Upper lobe of left lung (tissue), 6 donors: ENCODE measurements at places on chromosomes 2 and 18. TPM values are rescaled to one million over a fixed set of nuclear protein-coding genes. Genes with fewer than 3 reads are reported as not detected.
A peak's percentile ranks its signal among the peaks of the same experiment; 100 is the strongest.

Gene MTIF2
- 15.0 TPM for total RNA-seq

GRCh38 chr2:220575963-220576362, 948.5 kb downstream of the SLC4A3 start:
- H3K27me3 ChIP-seq, result no peaks in the 10 kb centered on the region
- no peak overlapping the region for H3K4me3 ChIP-seq
- no peak overlapping the region for H3K27ac ChIP-seq
- H3K36me3 ChIP-seq, result no peaks in the 10 kb centered on the region
- H3K4me1 ChIP-seq, result no peaks in the 10 kb centered on the region

GRCh38 chr2:231512222-231512621, 18.0 kb downstream of the NMUR1 start:
- peaks cover 6% of the 10 kb centered on the region for H3K4me1 ChIP-seq
- no peak overlapping the region for H3K4me3 ChIP-seq
- no peak overlapping the region for H3K27ac ChIP-seq
- H3K27me3 ChIP-seq, result no peaks in the 10 kb centered on the region

DNA sequence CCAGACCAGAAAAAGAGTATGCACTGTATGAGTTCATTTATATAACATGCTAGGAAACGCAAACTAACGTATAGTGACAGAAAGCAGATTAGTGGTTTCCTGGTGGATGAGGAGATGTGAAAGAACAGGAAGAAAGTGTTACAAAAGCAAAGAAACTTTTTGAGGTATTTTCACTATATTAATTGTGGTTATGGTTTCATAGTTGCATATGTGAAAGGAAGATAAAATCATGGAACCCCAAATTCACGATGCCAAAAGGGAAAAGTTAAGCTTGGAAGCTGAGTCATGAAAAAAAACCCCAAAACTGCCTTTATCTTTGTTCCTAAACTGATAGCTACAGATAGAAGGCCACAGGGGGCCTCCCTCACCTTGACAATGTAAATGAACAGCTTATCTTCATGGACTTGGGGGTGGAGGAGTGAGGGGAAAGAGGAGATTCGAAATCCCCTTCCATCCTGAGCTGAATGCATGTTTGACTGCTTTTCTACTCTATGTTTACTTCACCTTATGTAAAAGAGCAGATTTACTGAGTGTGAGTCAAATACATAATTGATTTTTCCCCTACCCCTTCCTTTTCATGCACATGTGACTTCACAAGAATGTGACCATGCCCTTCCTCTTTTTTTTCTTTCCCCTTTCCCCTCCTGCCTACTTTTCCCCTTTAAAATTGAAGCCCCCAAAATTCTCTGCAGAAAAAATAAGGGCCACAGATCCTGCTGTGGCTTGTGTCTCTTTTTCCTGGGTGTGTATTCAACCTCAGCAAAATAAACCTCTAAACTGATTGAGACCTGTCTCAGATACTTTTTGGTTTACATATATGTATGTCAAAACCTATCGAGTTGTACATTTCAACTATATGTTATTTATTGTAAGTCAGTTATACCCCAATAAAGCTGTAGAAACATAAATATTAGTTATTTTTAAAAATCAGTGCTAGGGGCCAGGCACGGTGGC, 100.1 kb upstream of the TLK1 start:
- no peaks in the 10 kb centered on the region for H3K4me1 ChIP-seq

DNA sequence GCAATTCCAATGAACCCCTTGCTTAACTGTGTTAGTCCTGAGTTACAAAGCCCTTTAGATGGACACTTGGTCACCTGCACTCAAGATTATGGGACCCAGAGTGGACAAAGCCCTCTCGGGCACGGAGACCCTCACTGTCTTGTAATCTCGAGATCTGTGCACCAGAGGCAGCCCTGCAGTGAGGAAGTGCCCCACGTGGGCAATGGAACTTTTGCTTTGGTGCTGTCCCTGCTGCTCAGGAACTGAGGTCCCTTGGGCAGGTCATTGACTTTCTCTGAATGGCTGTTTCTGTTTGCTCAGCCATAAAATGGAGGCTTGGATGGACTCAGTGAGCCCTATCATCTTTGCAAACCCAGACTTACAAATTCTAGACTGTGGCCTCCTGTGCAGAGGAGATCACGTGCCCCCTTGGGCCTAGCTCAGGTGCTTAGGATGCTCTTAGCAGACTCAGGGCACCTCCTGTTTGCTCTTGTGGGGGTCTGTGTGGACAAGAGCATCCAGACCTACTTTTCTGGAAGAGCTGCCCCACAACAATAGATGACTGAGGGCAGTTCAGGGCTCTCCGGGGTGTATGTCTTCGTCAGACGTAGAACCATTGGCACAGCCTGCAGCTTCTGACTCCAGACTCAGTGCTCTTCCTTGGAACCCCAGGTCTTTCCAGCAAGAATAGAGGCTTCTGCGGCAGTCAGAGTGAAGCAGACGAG, 94.5 kb upstream of the HS6ST1 start:
- no peaks in the 10 kb centered on the region for H3K27me3 ChIP-seq
- H3K4me1 ChIP-seq, result no peaks in the 10 kb centered on the region
- H3K4me3 ChIP-seq, result no peak overlapping the region

DNA sequence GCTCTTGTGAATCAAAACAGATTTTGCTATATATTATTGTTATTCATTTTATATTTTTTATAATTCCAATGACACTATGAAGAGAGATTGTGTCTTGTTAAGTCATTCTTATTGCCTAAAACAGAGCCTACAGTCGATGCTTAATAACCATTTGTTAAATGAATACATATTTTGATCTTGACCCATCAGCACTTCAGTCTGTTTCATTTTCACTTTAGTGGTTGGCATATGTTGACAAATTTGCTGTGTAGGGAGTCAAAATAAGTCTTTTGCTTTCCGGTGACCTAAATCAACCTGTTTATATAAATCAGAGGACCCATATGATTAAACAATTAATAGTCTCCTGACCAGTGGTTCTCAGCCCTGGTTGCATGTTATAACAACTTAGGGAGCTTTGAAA, 97.1 kb downstream of the TXNL1 start:
- H3K4me3 ChIP-seq, result no peak overlapping the region
- DNase-seq, result no peak
- H3K36me3 ChIP-seq, result no peaks in the 10 kb centered on the region
- H3K27ac ChIP-seq, result no peak overlapping the region
- peaks cover 3% of the 10 kb centered on the region for H3K4me1 ChIP-seq

GRCh38 chr2:13003500-13003899, 286.8 kb downstream of the TRIB2 start:
- no peak overlapping the region for H3K4me3 ChIP-seq
- no peaks in the 10 kb centered on the region for H3K36me3 ChIP-seq
- no peak for DNase-seq
- no peaks in the 10 kb centered on the region for H3K27me3 ChIP-seq

DNA sequence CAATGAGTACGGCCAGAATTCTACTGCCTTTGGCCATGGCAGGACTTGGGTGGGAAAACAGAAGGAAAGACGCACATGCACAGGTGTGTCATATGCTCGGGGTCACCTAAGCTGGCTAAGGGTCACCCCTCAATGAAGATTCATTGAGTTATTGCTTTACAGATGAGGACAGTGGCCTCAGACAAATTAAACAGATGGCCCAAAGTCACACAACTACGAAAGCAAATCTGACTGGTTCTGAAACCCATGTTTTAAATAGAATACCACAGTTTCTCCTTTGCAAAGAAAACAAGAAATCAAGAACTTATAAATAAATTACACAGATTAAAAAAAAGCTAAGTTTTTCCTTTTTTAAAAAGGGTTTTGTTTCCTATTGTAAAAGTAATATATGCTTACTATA, 70.5 kb downstream of the ID2 start:
- H3K4me3 ChIP-seq, result no peak overlapping the region
- no peaks in the 10 kb centered on the region for H3K27me3 ChIP-seq
- H3K4me1 ChIP-seq, result no peaks in the 10 kb centered on the region

GRCh38 chr2:37361994-37362698, 17.7 kb downstream of the QPCT start:
- H3K4me1 ChIP-seq, result no peaks in the 10 kb centered on the region
- no peak overlapping the region for H3K27ac ChIP-seq
- no peaks in the 10 kb centered on the region for H3K36me3 ChIP-seq
- H3K4me3 ChIP-seq, result no peak overlapping the region
- H3K27me3 ChIP-seq, result no peaks in the 10 kb centered on the region

DNA sequence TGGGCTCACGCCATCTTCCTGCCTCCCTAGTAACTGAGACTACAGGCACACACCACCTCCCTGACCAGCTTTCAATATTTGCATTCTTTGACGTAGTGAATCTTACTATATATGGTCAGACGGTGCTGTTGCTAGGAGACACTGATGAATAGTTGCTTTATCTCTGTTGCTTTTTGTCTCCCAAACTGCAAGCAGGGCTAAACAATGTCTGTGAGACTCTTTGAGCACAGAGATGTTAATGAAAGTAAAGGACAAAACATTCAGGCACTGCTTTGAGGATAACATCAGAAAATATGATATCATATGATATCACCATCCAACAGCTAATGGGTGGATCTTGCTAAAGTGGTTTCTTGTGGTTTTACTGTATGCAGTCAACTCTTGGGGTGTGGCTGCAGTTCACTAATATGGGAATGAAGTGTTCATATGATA, 43.0 kb downstream of the EMILIN2 start:
- DNase-seq, result peak; percentile 8
- no peaks in the 10 kb centered on the region for H3K4me1 ChIP-seq
- H3K27me3 ChIP-seq, result no peaks in the 10 kb centered on the region
- H3K27ac ChIP-seq, result no peak overlapping the region
- H3K4me3 ChIP-seq, result no peak overlapping the region
- H3K36me3 ChIP-seq, result no peaks in the 10 kb centered on the region

DNA sequence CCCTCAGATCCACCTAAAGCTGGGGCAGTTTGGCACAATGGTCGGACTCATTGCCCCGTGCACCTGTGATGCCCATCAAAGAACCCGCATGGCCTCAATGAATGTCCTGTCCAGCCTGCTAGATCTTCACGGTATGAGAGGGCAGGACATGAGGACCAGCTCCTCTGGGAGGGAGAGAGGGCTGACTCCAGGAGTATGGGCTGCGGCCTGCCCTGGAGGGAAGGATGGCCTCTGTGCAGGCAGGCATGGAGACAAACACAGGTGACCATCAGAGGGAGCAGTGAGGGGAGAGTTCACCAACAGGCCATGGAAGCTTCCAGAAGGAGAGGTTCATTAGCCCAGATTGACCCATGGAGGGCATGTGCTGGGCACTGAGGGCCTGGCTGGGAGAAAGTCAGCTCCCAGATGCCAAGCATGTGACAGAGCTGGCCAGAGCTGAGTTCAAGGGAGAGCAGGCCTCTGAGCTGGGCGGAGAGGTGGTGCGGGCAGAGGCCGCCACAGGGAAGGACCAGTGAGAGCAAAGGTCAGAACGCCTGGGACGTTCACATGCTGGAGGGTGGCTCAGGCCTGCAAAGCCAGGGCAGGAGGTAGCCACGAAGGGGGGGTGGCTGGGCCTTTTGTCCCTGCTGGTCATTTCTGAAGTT, 36.2 kb downstream of the HJURP start:
- no peak overlapping the region for H3K4me3 ChIP-seq
- no peaks in the 10 kb centered on the region for H3K27me3 ChIP-seq
- DNase-seq, result no peak
- H3K4me1 ChIP-seq, result no peaks in the 10 kb centered on the region
- H3K36me3 ChIP-seq, result no peaks in the 10 kb centered on the region

GRCh38 chr2:205610437-205610836, 71.9 kb upstream of the NRP2 start:
- no peak overlapping the region for H3K4me3 ChIP-seq
- DNase-seq, result no peak
- H3K36me3 ChIP-seq, result no peaks in the 10 kb centered on the region
- H3K4me1 ChIP-seq, result no peaks in the 10 kb centered on the region
- H3K27me3 ChIP-seq, result no peaks in the 10 kb centered on the region

DNA sequence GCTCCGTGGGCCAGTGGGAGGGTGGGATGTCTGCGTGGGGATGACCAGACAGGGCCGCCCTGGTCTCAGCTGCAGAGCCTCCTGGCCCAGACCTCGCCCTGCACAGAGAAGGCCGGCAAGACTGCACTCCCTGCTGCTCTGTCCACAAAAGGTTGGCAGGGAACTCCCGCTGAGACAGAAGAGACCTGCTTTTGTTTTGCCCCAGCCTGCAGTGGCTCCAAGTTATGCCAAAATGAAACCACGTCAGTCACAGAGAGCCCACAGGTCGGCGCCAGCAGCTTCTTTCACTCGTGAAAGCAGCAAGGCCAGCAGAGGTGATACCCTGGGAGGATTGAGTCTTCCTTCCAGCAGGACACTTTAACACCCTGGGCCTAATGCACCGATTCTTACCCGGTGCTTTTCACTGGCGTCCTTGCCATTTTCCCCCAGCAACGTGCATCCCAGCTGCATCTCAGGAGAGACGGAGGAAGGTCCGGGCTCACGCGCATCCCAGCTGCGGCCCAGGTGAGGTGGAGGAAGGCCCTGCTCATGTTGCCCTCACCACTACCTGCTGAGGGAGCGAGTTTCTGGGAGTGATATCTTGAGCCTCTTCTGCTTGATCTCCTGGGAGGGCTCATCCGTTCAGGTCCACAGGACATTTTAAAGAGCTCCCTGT, 22.1 kb upstream of the CTDP1 start:
- DNase-seq, result peak; percentile 57
- H3K27ac ChIP-seq, result no peak overlapping the region
- no peaks in the 10 kb centered on the region for H3K36me3 ChIP-seq
- no peaks in the 10 kb centered on the region for H3K4me1 ChIP-seq
- no peak overlapping the region for H3K4me3 ChIP-seq
- no peaks in the 10 kb centered on the region for H3K27me3 ChIP-seq

GRCh38 chr18:76981396-76981968, 151.1 kb downstream of the MBP start:
- no peaks in the 10 kb centered on the region for H3K27me3 ChIP-seq
- no peak overlapping the region for H3K4me3 ChIP-seq
- no peaks in the 10 kb centered on the region for H3K36me3 ChIP-seq

GRCh38 chr2:86280191-86280667, 57.2 kb downstream of the REEP1 start:
- H3K36me3 ChIP-seq, result no peaks in the 10 kb centered on the region
- no peaks in the 10 kb centered on the region for H3K4me1 ChIP-seq

GRCh38 chr18:49342690-49343089, 117.8 kb downstream of the DYM start:
- H3K27me3 ChIP-seq, result no peaks in the 10 kb centered on the region
- H3K36me3 ChIP-seq, result no peaks in the 10 kb centered on the region
- H3K4me1 ChIP-seq, result peaks cover 6% of the 10 kb centered on the region
- H3K27ac ChIP-seq, result no peak overlapping the region
- H3K4me3 ChIP-seq, result no peak overlapping the region
- no peak for DNase-seq
